T-helper 22 cell (primary cell): ENCODE measurements at places on chromosomes 4 and X.

DNA sequence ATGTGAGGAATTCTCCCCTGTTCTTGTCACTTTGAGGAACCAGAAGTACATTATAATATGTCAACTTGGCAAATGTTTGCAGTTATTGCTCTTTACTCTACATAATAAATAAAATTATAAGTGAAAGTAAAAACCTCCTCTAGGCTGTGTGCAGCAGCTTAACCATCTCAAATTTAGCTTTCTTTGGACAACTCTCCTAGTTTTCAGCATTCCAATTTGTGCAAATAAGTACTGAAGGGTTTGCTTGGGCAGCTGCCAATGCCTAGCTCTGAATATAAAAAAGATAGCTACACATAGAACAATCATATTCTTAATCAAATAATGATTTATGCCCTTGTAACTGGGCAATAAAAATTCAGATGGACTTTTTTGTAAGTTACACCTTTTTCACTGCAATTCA is 82.5 kb downstream of the GASK1B start:
- no peak for DNase-seq

DNA sequence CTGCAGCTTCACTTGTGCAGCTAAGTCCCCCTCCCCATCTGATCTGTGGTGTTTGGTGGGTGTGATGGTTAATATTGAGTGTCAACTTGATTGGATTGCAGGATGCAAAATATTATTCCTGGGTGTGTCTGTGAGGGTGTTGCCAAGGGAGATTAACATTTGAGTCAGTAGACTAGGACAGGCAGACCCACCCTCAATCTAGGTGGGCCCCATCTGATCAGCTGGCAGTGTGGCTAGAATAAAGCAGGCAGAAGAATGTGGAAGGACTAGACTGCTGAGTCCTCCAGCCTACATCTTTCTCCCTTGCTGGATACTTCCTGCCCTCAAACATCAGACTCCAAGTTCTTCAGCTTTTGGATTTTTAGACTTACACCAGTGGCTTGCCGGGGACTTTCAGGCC is 103.5 kb upstream of the BOD1L1 start:
- DNase-seq = no peak

DNA sequence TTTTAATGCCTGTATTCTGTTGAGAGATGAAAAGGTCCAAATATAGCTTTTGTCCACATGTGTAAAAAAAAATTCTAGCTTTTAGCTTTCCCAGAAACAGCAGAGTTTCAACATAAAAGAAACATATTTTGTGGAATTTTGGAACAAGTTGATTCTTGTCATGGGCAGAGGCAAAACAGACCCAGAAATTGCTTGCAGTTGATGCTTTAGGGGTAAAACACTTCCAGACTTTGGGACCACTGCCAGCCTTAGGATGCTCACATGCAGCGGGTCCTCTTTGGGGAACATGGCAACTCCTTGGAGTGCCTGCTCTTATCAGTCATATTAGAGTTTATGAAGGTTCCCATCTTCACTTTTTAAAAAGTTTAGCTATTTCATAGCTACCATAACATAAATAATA is 30.4 kb downstream of the DCLK2 start:
- no peak for DNase-seq

- DNase-seq = no peak
These were observed 941.2 kb upstream of the TENM3 start for GRCh38 chr4:181301735-181302710.

GRCh38 chrX:15797707-15798106 is 7.4 kb downstream of the ZRSR2 start:
- no peak for DNase-seq

DNA sequence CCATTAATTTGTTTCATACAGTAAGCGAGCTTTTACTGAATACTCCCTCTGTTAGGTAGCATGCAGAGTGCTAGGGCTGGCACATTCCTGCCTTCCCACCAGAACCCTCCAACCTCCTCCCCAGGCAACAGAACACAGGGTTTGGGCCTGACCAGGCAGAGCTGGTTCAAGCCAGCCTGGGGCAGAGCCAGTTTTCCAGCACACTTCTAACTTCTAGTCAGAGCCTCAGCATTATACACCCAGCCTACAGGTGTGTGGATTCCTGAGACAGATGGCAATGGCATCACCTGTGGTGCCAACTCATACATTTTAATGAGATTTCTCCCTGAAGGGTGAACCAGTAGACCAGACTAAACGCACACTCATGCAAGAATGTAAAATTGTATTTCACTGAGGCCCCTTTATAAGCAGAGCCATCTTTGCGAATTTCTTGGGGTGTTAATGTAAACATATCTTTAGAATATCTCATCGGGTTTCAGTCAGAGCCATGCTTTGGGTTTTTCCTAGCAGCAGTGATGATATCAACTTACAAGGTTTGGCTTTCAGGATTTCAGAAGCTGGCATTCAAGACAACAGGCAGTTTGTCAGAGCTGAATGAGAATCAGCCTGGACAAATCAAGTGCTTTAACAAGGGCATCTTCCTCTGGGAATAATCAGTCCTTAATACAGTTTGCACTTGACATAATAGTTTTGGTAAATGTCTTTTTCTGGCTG is 92.0 kb downstream of the GATB start:
- no peak for DNase-seq

- DNase-seq = no peak
These were observed 3.1 kb downstream of the TNMD start for GRCh38 chrX:100587861-100588260.

DNA sequence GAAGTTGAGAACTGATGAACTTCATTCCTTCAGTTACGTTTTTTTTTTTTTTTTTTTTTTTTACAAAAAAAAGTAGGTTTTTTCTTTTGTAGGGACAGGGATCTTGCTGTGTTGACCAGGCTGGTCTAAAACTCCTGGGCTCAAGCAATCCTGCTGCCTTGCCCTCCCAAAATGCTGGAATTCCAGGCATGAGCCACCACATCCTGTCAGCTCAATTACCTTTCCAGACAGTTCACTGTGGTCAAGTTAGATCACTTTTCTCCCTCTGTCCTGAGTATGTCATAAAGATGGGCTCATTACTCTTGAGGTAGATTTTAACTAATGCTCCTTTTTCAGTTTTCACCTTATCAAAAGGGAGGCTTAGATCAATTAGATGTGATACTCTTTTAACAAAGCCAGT is 10.8 kb upstream of the NR3C2 start:
- no peak for DNase-seq

DNA sequence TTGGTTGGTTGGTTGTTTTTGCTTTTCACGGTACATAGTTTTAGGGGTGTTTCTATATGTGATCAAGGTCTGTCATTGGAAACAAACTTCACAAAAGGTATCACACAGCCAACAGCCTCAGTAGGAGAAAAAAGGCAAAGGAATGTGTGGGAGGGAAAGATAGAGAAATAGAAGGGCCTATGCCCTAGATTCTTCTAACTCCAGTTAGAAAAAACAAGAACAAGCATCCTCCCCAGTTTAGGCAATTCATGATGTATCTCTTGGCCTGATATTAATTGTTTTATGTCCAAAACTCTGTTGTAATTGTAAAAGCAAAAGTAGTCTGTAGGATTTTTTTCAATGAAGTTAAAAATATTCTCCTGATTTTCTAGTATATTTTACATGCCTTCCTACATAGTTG is 192.4 kb upstream of the EDNRA start:
- no peak for DNase-seq

- no peak for DNase-seq
These were observed 8.8 kb downstream of the DIPK2B start for GRCh38 chrX:45191820-45192409.

GRCh38 chr4:6267573-6267972 is 2.1 kb upstream of the WFS1 start:
- DNase-seq = no peak

- no peak for DNase-seq
These were observed 11.5 kb upstream of the CAMK2D start for GRCh38 chr4:113773014-113773413.

DNA sequence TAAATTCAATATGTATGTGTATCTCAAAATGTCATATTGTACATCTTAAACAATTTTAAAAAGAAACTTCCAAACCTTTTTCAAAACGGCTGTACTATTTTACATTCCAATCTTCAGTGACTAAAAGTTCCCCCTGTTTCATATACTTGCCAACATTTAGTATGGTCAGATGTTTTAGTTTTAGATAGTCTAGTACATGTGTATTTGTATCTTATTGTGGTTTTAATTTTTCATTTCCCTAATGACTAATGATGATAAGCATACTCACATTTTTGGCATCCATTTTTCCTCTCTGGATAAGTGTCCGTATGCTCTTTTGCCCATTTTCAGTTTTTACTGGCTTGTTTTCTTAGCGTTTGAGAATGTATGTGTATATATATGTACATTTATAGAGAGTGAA is 212.2 kb upstream of the MAGEB18 start:
- no peak for DNase-seq

DNA sequence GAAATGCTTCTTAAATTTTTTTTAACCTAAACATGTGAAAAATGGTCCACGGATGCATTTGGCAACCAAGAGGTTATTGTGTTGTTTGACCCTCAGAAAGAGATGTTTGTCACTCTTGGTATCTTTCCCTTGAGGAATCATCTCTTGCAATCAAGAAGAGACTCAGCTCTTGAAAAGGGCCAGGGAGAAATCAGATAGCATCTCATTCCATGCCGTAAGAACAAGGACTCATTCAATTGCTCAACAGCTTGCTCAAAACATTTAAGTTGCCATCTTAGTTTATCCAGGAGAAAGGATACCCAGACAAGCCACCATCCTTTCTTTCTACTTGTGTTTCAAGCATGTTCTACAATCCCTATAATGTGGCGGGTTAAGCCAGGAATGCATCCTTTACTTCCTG is 209.5 kb upstream of the LNX1 start:
- no peak for DNase-seq

DNA sequence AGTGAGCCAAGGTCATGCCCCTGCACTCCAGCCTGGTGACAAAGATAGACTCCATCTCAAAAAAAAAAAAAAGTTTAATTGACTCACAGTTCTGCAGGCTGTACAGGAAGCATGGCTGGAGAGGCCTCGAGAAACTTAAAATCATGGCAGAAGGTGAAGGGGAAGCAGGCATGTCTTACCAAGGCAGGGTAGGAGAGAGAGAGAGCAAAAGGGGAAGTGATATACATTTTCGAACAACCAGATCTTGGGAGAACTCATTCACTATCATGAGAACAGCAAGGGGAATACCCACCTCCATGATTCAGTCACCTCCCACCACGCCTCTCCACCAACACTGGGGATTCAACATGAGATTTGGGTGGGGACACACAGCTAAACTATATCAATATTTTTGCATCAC is 315.2 kb upstream of the HTR2C start:
- DNase-seq = no peak

DNA sequence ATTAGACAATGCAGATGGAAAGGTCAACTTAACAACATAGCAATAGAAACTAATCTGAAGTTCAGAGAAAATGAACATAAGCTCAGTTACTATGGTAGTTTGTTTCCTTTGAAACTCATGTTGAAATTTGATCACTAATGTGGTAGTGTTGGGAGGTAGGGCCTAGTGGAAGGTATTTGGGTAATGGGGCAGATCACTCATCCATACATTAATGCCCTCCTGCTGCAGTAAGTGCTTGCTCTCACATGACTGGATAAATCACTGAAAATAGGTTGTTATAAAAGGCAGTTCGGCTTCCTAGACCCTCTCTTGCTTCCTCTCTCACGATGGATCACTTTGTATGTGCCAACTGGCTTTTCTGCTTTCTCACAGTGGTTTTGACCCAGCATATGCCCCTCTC is 567.4 kb upstream of the GALNT7 start:
- DNase-seq = no peak

- DNase-seq = no peak
These were observed 72.5 kb upstream of the CXorf51A start for GRCh38 chrX:146887020-146887419.

- no peak for DNase-seq
These were observed 151.5 kb downstream of the PTTG2 start for GRCh38 chr4:38111717-38112116.

DNA sequence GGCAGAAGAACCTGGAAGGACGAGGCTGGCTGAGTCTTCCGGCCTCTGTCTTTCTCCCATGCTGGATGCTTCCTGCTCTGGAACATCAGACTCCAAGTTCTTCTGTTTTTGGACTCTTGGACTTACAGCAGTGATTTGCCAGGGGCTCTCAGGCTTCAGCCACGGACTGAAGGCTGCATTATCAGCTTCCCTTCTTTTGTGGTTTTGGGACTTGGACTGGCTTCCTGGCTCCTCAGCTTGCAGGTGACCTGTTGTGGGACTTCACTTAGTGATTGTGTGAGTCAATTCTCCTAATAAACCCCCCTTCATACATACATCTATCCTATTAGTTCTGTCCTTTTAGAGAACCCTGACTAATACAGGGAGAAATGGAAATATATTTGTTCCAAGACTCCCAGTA is 265.8 kb downstream of the PCDH18 start:
- DNase-seq = no peak

DNA sequence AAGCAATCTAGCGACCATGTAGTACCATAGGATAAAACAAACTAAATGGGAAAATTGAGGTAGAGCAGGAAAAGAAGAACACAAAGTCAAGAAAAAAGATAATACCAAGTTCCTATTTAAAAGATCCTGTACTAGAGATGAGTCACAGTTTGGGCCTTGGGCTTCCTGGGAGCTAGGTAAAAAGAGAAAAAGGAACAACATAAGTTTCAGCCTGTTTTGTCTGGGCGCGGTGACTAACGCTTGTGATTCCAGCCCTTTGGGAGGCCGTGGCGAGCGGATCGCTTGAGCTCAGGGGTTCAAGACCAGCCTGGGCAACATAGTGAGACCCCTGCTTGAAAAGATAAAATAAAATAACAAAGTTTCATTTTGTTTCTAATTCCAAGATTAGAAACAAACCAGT is 14.0 kb upstream of the TMEM156 start:
- DNase-seq = no peak

GRCh38 chr4:160161026-160161425 is 1058.1 kb downstream of the RAPGEF2 start:
- DNase-seq = no peak

DNA sequence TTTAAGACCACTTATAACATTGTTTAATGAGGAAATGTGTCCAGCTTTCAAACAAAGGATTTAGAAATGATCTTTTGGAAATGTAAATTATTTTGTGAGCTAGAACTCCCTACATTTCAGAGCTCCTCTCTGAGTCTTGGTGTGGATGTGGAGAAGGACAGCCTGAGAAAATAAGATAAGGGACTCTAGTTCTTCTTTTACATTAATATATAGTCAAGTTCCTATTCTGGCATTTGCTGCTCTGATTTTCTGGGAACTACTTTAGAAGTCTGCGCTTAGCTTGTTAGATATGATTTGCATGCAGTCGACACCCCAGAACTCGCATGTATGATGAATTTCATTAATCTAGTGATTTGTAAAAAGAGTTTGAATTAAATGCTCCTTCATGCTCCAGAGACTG is 45.5 kb downstream of the TSPAN7 start:
- DNase-seq = no peak
